ENCODE measurements at places on chromosomes 13 and 19.

GRCh38 chr13:75092143-75092542 lies 389.8 kb downstream of the TBC1D4 start:
- no peak overlapping the region for H3K27ac ChIP-seq
- no peaks in the 10 kb centered on the region for H3K36me3 ChIP-seq
- no peak overlapping the region for H3K4me3 ChIP-seq
- H3K27me3 ChIP-seq = no peaks in the 10 kb centered on the region

- no peak overlapping the region for H3K27ac ChIP-seq
- H3K27me3 ChIP-seq = no peaks in the 10 kb centered on the region
- no peaks in the 10 kb centered on the region for H3K4me1 ChIP-seq
- DNase-seq = no peak
- no peak overlapping the region for H3K4me3 ChIP-seq
- H3K36me3 ChIP-seq = no peaks in the 10 kb centered on the region
Observed at GRCh38 chr13:38228322-38228721, 121.3 kb upstream of the UFM1 start.

DNA sequence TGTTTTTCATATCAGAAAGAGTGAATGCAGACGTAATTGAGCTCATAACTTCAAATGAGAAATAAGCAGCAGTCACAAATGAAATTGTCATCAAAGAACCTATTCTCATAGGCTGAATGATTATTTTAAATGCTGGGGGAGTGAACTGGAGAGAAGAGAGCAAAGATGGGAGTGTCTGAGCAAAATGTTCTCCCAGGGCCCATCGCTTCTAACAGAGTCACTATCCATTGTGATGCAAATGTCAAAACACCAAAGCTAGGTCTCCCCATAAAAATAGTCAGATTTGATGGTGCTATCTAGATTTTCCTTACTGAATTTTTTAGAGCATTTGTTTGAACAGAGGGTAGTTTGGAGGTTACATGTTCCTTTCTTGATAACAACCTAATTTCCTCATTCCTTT lies 278.7 kb downstream of the PCDH9 start:
- no peaks in the 10 kb centered on the region for H3K4me1 ChIP-seq
- H3K27ac ChIP-seq = no peak overlapping the region
- no peak overlapping the region for H3K4me3 ChIP-seq
- H3K36me3 ChIP-seq = no peaks in the 10 kb centered on the region
- no peak for DNase-seq

DNA sequence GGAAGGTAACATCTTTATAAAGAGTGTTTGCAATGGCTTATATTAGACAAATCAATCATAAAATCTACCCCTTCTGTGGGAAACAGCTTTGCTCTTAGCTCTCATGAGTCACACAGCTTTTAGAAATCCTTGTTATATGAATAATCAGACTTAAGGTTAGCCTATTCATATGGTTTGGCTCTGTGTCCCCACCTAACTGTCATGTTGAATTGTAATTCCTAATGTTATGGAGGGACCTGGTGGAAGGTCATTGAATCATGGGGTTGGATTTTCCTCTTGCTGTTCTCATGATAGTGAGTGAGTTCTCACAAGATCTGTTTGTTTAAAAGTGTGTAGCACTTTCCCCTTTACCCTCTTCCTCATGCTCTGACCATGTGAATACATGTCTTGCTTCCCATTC lies 704.2 kb upstream of the KLHL1 start:
- H3K4me1 ChIP-seq = no peaks in the 10 kb centered on the region
- no peak overlapping the region for H3K27ac ChIP-seq
- H3K27me3 ChIP-seq = no peaks in the 10 kb centered on the region

DNA sequence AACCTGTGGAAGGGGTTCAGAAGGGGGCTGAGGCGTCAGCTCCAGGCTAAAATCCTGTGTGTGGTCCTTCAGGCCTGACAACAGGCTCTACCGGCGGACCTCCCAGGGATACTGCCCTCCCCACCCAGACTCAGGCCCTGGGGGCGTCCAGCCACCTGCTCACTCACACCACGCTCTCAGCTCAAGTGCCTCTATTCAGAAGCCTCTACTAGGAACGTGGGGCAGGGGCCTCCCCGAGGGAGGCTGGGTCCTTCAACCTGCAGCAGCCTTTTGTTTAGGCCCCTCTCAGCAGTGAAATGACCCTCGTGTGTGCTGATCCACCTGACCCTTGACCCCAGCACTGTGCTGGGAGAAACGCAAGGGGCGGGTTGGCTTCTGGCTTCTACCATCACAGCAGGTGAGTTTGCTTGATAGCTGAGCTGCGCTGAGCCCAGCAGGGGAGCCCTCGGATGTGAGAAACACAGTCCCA lies 10.6 kb downstream of the PLPP2 start:
- peaks cover 44% of the 10 kb centered on the region for H3K27me3 ChIP-seq
- H3K4me1 ChIP-seq = no peaks in the 10 kb centered on the region
- DNase-seq = no peak
- no peak overlapping the region for H3K4me3 ChIP-seq

Data from psoas muscle (tissue), 8 donors.